Thymus (tissue), 14 donors: ENCODE measurements at places on chromosomes 13 and 19.

DNA sequence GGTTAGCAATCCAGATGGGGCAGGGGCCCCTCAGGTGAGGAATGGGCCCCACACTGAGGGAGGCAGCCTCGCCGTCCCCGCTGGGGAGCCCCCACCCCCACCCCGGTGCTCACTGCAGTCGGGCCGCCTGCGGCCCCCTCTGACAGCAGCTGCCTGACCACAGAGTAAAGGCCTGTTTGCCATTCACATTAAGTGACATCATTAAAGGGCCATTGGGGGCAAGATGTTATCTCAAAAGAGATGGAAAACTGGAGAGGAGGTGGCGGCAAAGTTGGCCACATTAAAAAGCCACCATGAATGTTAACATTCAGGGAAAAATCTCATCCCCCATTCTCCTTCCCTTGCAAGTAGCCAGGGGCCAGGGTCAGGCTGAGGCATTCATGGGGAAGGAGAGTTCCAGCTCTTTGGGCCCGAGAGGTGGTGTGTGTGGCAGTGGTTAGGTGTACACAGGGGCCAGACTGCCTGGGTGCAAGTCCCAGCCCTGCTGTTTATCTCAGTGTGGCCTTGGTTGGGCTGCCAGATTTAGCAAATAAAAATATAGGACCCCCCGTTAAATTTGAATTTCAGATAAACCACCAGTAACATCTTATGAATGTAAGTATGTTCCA lies 20.9 kb downstream of the VSTM2B start:
- no peak for DNase-seq

- DNase-seq: no peak
These were observed 7.3 kb downstream of the RPS16 start for GRCh38 chr19:39428283-39429112.

DNA sequence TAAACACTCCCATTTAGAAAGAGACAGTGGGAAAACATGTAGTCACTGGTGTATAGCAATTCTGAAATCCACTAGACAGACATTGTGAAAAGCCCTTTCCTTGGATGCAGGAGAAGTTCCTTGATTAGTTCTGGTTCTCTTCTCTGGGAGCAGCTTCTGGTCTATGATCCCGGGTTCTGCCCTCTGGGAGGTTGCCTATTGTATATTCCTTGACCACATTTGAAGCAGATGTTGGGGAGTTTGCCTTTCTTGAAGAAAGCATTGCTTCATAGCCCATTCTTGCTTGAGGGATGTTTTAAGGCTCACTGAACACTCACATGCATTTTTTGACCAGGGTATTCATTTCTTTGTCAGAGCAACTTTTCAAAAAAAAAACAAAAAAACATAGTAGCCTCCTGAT lies 211.9 kb downstream of the NDFIP2 start:
- DNase-seq: no peak

GRCh38 chr13:57640607-57641006 lies 9.1 kb downstream of the PCDH17 start:
- DNase-seq: no peak

GRCh38 chr13:68473834-68474326 lies 1243.7 kb upstream of the PCDH9 start:
- no peak for DNase-seq
